ENCODE measurements at places on chromosomes 3 and 15. TPM values are rescaled to one million over a fixed set of nuclear protein-coding genes. Genes with fewer than 3 reads are reported as not detected.

- peaks cover 17% of the 10 kb centered on the region for H3K4me1 ChIP-seq
- no peak for DNase-seq
- no peaks in the 10 kb centered on the region for H3K36me3 ChIP-seq
- no peaks in the 10 kb centered on the region for H3K27me3 ChIP-seq
- no peak overlapping the region for H3K4me3 ChIP-seq
Observed at GRCh38 chr3:148453781-148454191, 243.9 kb upstream of the AGTR1 start.

GRCh38 chr3:192487033-192487432, 240.3 kb downstream of the FGF12 start:
- H3K27ac ChIP-seq = no peak overlapping the region
- no peak overlapping the region for H3K4me3 ChIP-seq
- no peaks in the 10 kb centered on the region for H3K27me3 ChIP-seq
- no peaks in the 10 kb centered on the region for H3K36me3 ChIP-seq

ANKDD1A gene
- total RNA-seq = 0.37 TPM

ABI3BP gene
- 5.2 TPM for total RNA-seq

GRCh38 chr3:136151219-136151618, 44.9 kb downstream of the MSL2 start:
- H3K4me1 ChIP-seq = peaks cover 36% of the 10 kb centered on the region
- no peaks in the 10 kb centered on the region for H3K27me3 ChIP-seq
- peak overlapping the region; percentile 4 for H3K27ac ChIP-seq
- no peak for DNase-seq

DNA sequence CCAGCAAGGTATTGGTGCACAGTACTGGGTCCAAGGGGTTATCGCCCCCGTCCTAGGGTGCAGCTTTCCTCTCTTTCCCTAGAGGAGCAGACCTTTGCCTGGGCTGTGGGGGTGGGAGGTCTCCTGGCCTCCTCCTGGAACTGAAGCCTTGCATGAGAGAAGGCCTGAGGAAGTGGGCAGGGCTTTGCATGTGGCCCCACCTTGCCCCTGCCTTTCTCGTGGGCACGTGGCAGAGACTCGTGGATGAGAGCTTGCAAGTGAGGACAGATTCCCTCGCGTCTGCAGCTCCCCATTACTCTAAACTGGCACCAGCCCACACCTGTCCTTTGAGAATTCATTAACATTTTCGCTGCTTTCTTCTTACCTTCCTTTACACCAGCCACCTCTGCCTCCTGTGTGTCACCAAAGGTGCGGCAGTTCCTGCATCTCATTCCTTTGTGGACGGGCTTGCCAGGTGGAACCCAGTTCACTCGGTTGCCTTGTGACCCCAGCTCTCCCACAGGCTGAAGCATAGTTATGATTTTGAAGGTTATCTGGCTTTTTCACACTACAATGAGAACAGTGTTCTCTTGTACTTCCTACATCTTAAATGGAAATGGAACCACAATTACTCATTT, 40.9 kb upstream of the NR2C2 start:
- no peaks in the 10 kb centered on the region for H3K36me3 ChIP-seq
- DNase-seq = no peak
- H3K27me3 ChIP-seq = peaks cover 55% of the 10 kb centered on the region
- H3K27ac ChIP-seq = no peak overlapping the region
- H3K4me3 ChIP-seq = no peak overlapping the region

FANCD2OS gene
- total RNA-seq = not detected

DNA sequence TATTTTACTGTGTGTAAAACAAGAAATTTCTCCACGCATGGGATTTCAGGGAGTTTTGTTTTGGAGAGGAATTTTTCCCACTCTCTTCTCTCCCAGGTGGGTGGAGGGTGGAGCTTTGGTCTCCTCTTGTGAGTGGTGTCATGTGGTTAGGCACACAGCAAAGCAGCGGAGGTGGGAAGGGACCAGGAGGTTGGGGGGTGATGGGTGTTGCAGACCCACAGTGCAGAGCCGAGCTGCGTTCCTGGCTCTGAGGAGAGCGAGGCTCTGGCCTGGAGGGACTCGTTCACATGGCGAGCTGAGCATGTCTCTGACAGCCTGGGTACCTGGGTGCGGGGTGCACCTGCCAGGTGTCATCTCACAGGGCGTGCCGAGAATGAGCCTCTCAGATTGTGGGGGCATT, 87.8 kb downstream of the RYR3 start:
- H3K4me3 ChIP-seq = no peak overlapping the region
- H3K27ac ChIP-seq = no peak overlapping the region
- H3K4me1 ChIP-seq = no peaks in the 10 kb centered on the region
- DNase-seq = no peak

GRCh38 chr3:104764496-104764895, 602.2 kb upstream of the ALCAM start:
- no peak overlapping the region for H3K4me3 ChIP-seq
- no peaks in the 10 kb centered on the region for H3K4me1 ChIP-seq
- H3K27ac ChIP-seq = no peak overlapping the region
- no peaks in the 10 kb centered on the region for H3K27me3 ChIP-seq

DNA sequence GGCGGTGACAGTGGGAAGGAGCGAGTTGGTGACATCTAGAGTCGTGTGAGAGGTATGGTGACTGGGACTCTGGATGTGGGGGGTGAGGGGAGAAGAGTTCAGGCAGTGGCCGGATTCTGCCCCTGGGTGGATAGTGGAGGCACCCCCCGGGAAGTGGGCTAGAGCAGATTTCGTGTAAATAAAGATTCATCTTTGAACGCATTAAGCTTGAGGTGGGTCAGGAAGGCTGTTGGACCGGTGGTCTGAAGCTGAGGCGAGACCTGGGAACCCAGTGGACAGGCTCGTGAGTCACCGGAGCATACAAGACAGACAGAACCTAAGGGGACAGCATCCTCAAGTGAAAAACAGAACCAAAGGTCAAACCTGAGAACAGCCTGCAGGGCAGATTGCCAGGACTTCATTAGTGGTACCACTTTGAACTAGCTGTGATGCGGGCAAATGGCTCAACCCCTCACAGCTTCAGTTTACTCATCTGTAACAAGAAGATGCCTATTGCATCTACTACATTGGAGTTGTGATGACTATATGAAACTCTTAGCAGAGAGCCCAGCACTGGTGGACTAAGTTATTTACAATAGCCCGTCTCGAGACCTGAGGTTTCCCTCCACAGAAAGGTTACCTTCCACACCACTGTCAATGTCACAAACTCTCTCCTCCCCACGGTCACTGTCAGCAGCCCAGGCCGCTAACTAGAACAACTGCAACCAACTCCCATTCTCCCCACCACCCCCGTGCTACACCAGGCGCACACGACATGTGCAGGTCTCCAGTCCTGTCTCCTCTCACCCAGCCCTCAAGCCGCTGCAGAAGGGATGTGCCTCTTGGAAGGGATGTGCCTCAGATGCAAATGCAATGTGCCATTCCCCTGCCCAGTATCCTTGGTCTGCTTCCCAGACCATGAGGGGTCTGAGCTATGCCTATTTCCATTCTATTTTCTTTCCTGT, 901 bp upstream of the CLN6 start:
- H3K4me3 ChIP-seq = peak overlapping the region; percentile 93
- no peak overlapping the region for H3K27ac ChIP-seq
- H3K27me3 ChIP-seq = peaks cover 10% of the 10 kb centered on the region

ANKRD28 gene
- 54.2 TPM for total RNA-seq

- peak overlapping the region; percentile 66 for H3K27ac ChIP-seq
- peaks cover 48% of the 10 kb centered on the region for H3K4me1 ChIP-seq
- no peaks in the 10 kb centered on the region for H3K27me3 ChIP-seq
Observed at GRCh38 chr3:111745786-111746185, 113.3 kb upstream of the PHLDB2 start.
